ENCODE measurements at places on chromosomes 3 and 15. TPM values are rescaled to one million over a fixed set of nuclear protein-coding genes. Genes with fewer than 3 reads are reported as not detected.
A peak's percentile ranks its signal among the peaks of the same experiment; 100 is the strongest.

GRCh38 chr3:134563601-134564000, 77.7 kb downstream of the CEP63 start:
- DNase-seq, result no peak

AHSG gene
- polyA plus RNA-seq, result 7.4 TPM

KCNAB1 gene
- 6.7 TPM for polyA plus RNA-seq

SLITRK3 gene
- polyA plus RNA-seq, result 0.80 TPM

TGM5 gene
- 0.05 TPM for polyA plus RNA-seq

DNA sequence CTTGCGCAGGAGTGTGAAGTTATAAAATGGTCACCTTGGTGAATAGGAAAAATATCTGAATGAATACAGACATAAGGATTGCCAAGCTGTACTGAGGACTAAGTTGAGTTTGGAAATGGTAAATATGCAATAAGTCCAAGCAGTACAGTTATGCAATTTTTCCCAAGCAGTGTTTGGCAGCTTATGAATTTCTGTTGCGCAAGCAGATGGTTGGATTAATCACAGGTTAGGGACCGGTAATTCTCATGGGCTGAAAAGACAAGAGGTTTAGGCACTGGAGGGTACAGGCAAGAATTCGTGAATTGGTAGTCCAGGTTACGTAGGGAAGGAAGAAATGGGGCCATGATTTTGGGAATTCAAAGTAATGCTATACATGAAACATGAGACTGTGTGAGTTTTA, 210.3 kb downstream of the RAP2B start:
- peak; percentile 55 for DNase-seq

All from muscle of leg (tissue), 16 donors.